ENCODE measurements at places on chromosomes 3 and 15.

DNA sequence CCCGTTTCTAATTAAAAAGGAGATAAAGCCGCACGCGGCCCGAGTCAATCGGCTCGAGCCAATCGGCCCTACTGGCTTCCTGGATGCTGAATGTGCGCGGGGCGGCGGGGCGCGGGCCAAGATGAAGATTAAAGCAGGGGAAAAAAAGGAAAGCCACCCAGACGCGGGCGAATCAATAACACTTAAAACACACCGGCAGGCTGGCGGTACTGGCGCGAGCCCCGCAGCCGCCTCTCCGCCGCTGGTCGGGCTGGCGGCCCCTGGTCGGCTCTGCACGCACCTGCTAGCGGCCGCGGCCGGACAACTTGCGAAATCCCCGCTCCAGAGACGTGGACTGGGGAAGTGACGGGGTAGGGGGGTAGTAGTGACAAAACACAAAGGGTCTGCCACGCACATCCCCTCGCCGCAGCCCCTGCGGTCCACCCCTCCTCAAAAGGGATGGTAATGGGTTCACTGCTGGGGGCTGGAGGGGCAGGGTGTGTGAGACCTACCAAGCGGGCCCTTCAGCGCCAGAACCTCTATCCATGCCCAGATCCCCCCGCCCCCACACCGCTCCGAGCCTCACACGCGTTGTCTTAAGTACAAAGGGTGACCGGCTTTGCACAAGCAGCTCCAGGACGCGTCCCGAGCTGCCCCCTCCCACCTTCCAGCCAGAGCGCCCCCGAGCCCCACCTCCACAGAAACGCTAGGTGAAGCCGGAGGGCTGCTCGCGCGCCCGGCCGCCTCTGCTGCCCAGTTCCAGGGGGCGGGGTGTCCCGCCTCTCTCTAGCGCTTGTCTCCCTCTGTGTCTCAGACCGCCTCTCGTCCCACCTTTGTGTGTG lies 1.4 kb downstream of the WNT7A start:
- DNase-seq, result peak; percentile 16

- no peak for DNase-seq
These were observed 12.3 kb upstream of the MUC4 start for GRCh38 chr3:195823999-195824398.

DNA sequence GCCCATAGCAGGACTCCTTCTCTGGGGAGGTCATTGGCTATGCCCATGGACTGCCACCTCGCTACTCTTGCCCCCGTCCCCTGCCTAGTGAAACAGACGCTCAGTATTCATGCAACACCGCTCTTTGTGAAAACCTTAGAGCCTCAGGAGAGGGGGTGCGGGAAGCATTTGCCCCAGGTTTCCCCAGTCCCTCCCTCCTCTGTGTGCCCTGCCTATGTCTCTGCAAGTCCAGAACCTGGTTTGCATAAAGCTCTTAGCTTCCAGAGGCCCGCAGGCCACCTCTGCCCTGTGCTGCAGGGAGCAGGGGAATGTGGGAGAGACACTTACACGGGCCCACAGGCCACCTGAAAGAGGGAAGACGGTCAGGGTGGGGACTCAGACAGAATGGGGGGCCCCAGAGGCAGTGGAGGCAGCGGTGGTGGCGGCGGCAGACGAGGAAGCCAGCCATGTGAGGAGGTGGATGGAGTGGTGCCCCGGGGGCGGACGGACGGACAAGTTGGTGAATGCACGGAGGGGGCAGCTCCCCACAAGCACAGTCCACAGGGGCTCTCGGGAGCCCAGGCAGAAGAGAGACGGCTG lies 33.8 kb upstream of the CTSH start:
- DNase-seq, result no peak

- DNase-seq, result no peak
These were observed 42.2 kb downstream of the CHDH start for GRCh38 chr3:53803816-53804695.

DNA sequence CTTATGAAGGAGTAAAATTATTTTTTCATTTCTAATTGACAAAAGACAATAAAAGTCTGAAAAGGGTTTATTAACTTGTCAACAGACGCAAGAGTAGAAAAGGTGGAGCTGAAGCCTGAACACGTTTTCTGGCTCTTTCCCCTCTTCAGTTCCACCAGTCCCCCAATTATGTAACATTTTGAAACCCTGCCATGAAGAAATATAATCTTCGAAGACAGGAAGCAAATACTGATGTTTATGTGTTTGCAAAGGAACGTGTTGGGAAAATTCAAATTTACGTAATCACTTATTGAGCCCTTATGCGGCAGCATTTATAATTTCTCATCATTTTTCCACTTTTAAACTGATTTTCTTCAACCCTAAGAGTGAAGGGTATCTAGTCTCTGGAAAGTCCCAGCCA lies 767 bp downstream of the AP3S2 start:
- no peak for DNase-seq

- DNase-seq, result peak; percentile 28
These were observed 32.3 kb downstream of the TMOD3 start for GRCh38 chr15:51861557-51862359.

GRCh38 chr3:140472306-140473020 lies 205.4 kb upstream of the TRIM42 start:
- no peak for DNase-seq

DNA sequence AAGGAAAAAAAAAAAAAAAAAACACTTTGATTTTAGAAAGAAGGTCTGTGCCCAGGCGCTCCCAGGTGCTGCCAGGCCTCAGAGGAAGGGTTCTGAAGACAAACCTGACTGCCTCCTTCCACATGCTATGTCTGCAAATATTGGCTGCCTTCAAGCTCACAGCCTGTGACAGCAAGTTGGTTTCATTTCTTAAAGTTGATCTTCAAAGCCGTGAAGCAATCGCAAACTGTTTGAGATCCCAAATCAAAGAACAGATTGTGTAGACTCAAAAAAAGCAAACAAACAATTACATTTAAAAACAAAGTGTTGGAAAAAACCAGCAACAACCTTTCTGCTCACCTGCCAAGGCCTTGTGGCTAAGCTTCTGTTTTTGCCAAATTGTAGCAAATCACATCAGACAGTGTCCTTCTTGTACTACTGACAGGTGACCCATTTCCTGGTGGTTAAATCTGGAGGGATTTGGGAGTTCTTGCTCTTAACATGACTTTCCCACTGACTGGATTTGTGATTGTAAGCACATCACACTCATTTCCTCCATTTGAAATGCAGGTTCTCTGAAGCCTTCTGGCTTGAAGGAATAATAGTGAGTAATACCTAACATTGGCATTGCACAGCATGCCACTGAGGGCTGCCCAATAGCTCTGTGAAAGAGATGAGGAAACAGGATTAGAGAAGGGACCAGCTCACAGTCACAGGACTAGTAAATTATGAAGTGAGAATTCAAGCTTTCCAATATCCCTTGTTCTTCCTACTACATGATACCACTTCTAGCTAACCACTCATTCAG lies 502.4 kb downstream of the LPP start:
- no peak for DNase-seq

- no peak for DNase-seq
These were observed 439.9 kb upstream of the RBMS3 start for GRCh38 chr3:28840976-28841376.

- no peak for DNase-seq
These were observed 1.1 kb upstream of the FGF7 start for GRCh38 chr15:49421991-49422390.

DNA sequence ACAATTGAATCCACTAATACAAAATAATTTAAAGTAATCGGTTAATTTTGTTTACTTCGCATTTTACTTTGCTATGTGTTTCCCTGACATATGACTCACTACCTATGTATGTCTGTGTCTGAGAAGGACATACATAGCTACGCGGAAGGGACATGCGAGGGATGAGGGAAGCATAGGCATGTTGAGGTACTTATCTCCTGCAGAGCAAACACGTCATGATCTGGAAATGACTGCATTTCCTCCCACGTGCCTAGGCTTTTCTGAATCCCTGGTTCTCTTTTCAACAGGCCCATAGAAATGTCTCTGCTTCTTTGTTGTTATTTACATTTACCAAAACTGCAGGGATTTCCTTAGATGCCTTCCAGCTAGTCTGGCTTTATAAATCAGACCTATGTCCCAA lies 27.5 kb downstream of the ALCAM start:
- DNase-seq, result no peak

GRCh38 chr3:89002191-89002590 lies 105.2 kb upstream of the EPHA3 start:
- no peak for DNase-seq

GRCh38 chr3:108305484-108306172 lies 9.3 kb downstream of the HHLA2 start:
- DNase-seq, result no peak

DNA sequence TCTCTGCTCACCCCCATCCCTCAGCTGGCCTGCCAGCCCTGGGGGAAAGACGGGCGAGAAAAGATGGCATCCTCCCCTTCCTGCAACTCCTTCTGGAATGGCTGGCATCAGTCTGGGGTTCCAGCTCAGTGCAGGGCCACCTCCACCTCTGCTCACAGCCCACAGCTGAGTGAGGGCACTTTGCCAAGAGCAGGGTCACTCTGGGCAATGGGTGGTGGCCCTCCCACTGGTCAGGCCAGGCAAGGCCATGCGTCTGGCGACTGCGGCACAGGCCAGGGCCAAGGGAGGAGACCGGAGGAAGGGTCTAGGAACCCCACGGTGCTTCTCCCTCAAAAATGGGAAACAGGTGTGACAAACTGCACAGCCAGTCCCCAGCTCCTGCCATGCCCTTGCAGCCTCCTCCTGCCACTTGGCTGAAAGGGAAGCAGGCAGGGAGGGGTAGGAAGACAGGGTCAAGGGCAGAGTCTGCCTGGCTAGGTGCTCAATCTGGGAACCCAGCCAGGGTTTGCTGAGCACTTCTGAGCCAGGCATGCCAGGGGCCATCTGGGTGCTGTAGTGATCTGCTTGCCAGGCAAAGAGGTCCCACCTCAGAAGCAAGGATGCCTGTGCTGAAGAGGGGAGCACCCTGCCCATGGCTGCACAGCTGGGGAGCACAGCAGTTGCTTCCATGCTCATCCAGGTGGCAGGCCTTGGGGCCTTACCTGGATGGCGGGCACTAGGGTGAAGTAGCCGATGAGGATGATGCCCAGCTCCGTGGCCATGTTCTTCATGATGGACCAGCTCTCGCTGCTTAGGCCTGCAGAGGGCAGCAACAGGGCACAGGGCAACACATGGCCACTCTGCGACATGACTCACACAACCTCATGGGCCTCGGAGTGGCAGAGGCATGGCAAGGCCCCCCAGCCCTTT lies 41.2 kb downstream of the PTPN23 start:
- DNase-seq, result no peak

- no peak for DNase-seq
These were observed 113.9 kb downstream of the TFDP2 start for GRCh38 chr3:142035308-142035922.

- DNase-seq, result no peak
These were observed 330.7 kb upstream of the TRIM42 start for GRCh38 chr3:140347151-140347550.

- DNase-seq, result no peak
These were observed 2.4 kb downstream of the RASA2 start for GRCh38 chr3:141489203-141489602.

DNA sequence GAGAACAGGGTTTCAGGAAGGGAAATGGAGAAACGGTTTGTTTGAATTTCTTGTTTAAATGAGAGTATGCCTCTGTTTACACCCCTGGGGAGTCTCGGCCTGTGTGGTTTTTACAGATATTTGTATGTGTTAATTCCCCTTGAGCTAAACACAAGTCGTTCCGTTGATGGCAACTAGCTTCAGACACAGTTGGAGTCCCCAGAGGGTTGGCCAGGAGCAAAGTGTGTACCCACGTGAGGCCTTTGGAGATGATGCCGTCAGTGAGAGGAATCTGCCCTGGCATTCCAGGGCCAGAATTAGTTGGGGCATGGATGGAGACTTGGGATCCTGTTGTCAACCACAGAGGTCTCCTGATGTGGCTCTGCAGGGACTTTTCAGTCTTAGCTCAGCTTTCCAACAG lies 44.0 kb downstream of the CEMIP start:
- no peak for DNase-seq

GRCh38 chr15:94576889-94577533 lies 345.6 kb downstream of the MCTP2 start:
- no peak for DNase-seq

GRCh38 chr15:70954171-70954570 lies 61.5 kb downstream of the LRRC49 start:
- no peak for DNase-seq

GRCh38 chr3:37777835-37778234 lies 83.8 kb upstream of the CTDSPL start:
- DNase-seq, result no peak

- DNase-seq, result no peak
These were observed 31.4 kb downstream of the CA12 start for GRCh38 chr15:63350178-63350621.

DNA sequence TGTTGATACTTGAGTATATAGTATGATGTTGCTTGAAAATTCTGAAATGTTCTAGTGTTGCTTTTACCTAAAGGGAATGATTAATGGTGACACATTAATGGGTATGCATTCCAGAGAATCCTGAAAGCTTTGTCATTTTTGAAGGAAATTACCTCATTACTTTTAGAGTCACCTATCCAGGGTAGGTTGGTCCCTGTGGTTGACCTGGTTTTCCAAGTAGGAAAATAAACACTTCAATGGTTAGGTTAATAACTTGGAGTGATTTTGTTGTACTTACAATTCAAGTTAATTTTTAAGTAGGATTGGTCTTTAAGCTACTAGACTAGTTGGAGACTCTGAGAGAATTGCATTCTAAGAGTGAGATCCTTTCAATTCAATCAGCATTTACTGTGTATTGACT lies 31.0 kb downstream of the MITF start:
- DNase-seq, result no peak

GRCh38 chr3:100107221-100107814 lies 7.0 kb downstream of the FILIP1L start:
- DNase-seq, result no peak

GRCh38 chr15:34318277-34319079 lies 19.1 kb downstream of the SLC12A6 start:
- DNase-seq, result no peak

GRCh38 chr15:91552555-91552954 lies 301.0 kb upstream of the SLCO3A1 start:
- DNase-seq, result no peak

DNA sequence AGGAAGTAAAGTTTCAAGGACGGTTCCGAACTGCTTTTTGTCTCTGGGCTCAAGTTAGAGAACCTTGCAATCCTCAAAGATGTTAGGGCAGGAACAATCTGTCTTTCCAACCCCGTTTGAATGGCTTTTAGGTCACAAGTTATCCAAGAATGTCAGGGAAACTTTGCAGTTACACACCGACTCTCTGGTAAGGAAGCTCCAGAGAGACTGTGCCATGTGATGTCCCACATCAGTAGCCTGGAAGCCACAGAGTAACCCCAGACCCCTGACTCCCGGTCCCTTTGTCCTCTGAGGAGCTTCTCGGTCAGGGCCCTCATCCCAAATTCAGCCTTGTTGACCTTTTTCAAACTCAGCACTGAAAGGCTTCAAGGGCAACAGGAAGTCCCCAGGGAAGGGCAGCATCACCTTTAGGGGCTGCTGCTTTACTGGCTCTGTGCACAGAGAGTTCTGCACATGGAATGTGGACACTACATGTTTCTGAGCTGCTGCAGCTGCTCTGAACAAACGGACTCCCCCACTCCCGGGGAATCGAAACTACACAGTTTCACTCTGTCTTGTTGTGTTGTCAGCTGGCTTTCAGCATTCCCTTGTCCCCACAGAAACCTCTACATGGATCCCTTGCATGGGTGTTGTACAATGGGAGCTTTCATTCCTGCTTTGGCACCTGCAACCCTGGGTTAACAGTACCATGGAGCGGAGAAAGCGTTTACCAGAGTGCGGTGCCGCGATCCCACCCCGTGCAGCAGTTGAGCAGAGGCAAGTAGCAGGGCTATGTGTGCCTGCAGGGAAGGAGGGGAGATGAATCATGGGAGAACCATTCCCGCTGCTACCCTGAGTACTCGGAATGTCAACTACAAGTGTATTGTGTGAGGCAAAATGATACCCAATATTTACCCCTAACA lies 408.2 kb upstream of the THBS1 start:
- DNase-seq, result no peak
